Liver (tissue), 10 donors: ENCODE measurements at places on chromosomes 16 and 17. TPM values are rescaled to one million over a fixed set of nuclear protein-coding genes. Genes with fewer than 3 reads are reported as not detected.
A peak's percentile ranks its signal among the peaks of the same experiment; 100 is the strongest.

Gene SEPTIN1
- 1.4 TPM for polyA plus RNA-seq

DNA sequence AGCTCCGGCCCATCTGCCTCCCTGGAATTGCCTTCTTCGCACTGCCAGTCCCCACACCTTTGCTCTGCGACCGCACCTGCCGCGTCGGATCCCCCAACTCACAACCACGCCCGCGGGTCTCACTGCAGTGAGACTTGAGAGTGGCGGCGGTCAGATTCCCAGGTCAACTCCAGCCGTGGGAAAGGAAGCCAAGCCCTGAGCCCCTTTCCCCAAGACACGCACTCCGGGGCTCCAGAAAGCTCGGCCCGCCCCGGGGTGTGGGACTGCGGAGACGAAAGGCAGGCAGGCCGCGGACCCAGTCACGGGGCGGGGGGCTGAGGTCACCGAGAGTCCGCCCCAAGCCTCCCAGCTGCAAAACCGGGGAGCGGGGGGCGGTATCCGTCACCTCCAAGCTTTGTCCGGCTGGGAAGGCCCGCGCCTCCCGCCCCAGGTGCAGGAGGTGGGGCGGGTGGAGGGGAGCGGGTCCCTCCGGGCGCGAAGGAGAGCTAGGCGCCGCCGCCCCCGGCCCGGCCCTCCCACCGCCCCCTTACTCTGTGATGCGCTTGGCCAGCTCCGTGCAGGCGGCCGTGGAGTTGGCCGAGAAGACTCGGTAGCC is 615 bp downstream of the PRPSAP1 start:
- peak overlapping the region; percentile 89 for H3K4me3 ChIP-seq
- H3K36me3 ChIP-seq, result no peaks in the 10 kb centered on the region
- peak; percentile 45 for DNase-seq
- peaks cover 16% of the 10 kb centered on the region for H3K4me1 ChIP-seq

DNA sequence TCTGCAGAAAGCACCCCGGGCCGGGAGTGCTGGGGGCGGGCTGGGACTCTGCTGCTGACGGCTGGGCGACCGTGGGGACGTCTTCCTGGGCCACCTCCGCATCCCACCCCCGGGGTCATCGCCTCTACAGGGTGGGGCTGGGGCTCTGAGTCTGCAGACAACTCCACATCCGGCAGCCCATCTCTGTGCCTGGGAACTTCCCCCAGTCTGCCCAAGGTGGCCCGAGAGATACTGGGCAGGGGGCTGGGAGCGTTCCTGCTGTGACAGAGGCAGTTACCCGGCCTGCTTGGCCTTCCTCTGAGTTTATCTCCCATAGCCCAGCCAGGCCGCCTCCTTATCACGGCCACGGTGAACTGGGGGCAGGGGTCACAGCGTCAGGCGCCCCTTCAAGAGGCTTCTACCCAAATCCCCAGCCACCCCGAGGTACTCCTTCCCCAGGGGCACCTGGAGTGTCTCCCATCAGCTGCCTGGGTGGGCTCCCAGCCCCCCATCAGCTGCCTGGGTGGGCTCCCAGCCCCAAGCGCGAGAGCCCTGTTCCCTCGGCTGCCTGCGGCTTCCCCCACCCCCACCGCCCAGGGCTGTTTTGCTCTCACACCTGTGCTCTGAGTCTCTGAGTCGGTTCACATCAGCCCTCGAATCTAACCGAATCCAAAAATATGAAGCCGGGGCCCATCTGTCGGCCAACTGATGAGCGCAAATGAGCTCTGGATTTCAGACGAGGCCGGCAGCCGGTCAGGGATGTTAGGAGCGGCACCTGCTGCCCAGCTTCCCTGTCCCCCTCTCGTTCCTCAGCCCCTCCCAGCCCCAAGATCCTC is 15.6 kb upstream of the CBFA2T3 start:
- no peak overlapping the region for H3K27ac ChIP-seq
- H3K4me1 ChIP-seq, result no peaks in the 10 kb centered on the region
- peak; percentile 77 for DNase-seq

DNA sequence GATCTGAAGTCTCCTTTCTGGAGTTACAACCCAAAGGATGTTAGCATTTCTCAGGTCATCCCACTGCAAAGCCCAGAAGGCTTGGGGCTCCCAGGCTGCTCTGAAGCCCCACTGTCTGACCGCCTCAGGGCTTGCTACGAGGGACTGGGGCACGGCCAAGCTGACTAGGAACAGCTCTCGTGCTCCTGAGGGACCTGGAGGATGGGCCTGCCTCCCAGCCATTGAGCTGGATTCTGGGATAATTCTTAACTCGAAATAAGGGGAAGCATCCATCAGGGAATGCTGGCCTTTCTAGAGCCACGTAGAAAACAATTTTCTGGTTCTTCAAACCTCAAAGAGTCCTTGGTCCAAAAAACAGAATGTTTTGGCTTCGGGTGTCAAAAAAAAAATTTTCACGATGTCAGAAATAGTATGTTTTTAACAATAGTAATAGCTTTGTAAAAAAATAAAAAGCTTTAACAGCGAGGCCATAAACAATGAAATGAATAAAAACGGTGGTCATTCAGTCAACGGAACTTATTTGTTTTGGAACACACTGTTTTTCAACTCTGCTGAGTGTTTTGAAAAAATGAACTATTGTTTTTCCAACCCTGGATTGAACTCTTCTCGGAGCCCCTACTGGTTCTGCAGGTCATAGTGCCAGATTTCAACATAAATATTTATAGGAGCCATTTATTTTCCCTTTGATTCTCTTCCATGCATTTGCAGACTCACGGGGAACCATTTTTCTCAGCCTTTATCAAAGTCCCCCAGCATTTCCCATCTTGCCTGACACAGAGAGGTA is 16.4 kb upstream of the HERPUD1 start:
- H3K27ac ChIP-seq, result no peak overlapping the region
- DNase-seq, result no peak
- H3K36me3 ChIP-seq, result no peaks in the 10 kb centered on the region
- H3K27me3 ChIP-seq, result no peaks in the 10 kb centered on the region
- no peak overlapping the region for H3K4me3 ChIP-seq

Gene KRT24
- not detected for polyA plus RNA-seq

Gene HSPB9
- 0.69 TPM for polyA plus RNA-seq

GRCh38 chr17:32894245-32894644 is 17.3 kb upstream of the MYO1D start:
- H3K27me3 ChIP-seq, result no peaks in the 10 kb centered on the region
- no peak overlapping the region for H3K4me3 ChIP-seq
- H3K4me1 ChIP-seq, result no peaks in the 10 kb centered on the region
- DNase-seq, result peak; percentile 31
- no peak overlapping the region for H3K27ac ChIP-seq

GRCh38 chr16:20243731-20244281 is 83.5 kb downstream of the GP2 start:
- no peaks in the 10 kb centered on the region for H3K36me3 ChIP-seq
- no peak overlapping the region for H3K4me3 ChIP-seq
- no peak overlapping the region for H3K27ac ChIP-seq
- DNase-seq, result no peak

Gene GPR179
- polyA plus RNA-seq, result 0.01 TPM

DNA sequence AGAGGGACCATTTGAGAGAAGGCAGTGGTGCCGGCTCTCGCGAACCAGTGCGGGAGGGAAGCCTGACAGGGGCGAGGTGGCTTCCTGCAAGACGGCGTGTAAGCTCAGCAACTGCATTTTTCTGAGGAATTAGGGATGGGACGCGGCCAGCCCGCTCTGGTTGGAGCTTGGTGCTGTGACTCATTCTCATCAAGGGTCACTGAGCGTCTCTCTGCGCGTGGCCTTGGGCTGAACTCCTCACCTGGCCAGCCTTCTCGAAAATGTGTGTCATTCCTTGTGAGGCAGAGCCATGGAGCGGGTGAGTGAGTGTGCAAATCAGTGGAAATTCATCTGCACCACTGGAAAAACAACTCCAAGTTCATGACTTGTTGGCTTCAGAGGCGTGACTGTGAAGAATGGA is 52.8 kb downstream of the NTN1 start:
- no peaks in the 10 kb centered on the region for H3K27me3 ChIP-seq
- H3K36me3 ChIP-seq, result no peaks in the 10 kb centered on the region
- no peak overlapping the region for H3K27ac ChIP-seq
- no peak for DNase-seq

- H3K4me1 ChIP-seq, result peaks cover 5% of the 10 kb centered on the region
- H3K4me3 ChIP-seq, result no peak overlapping the region
- H3K36me3 ChIP-seq, result peaks cover 22% of the 10 kb centered on the region
- no peaks in the 10 kb centered on the region for H3K27me3 ChIP-seq
- peak overlapping the region; percentile 82 for H3K27ac ChIP-seq
- DNase-seq, result peak; percentile 69
These were observed 7.5 kb downstream of the EIF1 start for GRCh38 chr17:41695954-41696757.

GRCh38 chr17:40031706-40032105 is 16.5 kb downstream of the CSF3 start:
- no peak for DNase-seq
- no peak overlapping the region for H3K4me3 ChIP-seq
- peak overlapping the region; percentile 53 for H3K27ac ChIP-seq

- peaks cover 38% of the 10 kb centered on the region for H3K4me1 ChIP-seq
- no peak overlapping the region for H3K4me3 ChIP-seq
- DNase-seq, result peak; percentile 81
- no peaks in the 10 kb centered on the region for H3K27me3 ChIP-seq
- no peak overlapping the region for H3K27ac ChIP-seq
- no peaks in the 10 kb centered on the region for H3K36me3 ChIP-seq
These were observed 191.1 kb upstream of the CIBAR2 start for GRCh38 chr16:85303354-85303883.

GRCh38 chr16:58409316-58409973 is 17.2 kb downstream of the GINS3 start:
- no peak overlapping the region for H3K27ac ChIP-seq
- H3K27me3 ChIP-seq, result no peaks in the 10 kb centered on the region
- H3K36me3 ChIP-seq, result no peaks in the 10 kb centered on the region
- DNase-seq, result no peak
- H3K4me3 ChIP-seq, result no peak overlapping the region

- no peak overlapping the region for H3K4me3 ChIP-seq
- H3K36me3 ChIP-seq, result no peaks in the 10 kb centered on the region
- H3K27me3 ChIP-seq, result no peaks in the 10 kb centered on the region
These were observed 25.2 kb downstream of the HEXIM2 start for GRCh38 chr17:45186801-45187354.

Gene TP53TG3
- not detected for polyA plus RNA-seq

Gene SLC5A10
- polyA plus RNA-seq, result 0.05 TPM

- no peak for DNase-seq
- H3K27ac ChIP-seq, result no peak overlapping the region
- peaks cover 14% of the 10 kb centered on the region for H3K4me1 ChIP-seq
- H3K36me3 ChIP-seq, result peaks cover 2% of the 10 kb centered on the region
- no peaks in the 10 kb centered on the region for H3K27me3 ChIP-seq
These were observed 7.5 kb downstream of the ZNHIT3 start for GRCh38 chr17:36493956-36494355.

Gene CACNA1H
- 7.9 TPM for polyA plus RNA-seq

Gene EDC4
- 20.3 TPM for polyA plus RNA-seq

DNA sequence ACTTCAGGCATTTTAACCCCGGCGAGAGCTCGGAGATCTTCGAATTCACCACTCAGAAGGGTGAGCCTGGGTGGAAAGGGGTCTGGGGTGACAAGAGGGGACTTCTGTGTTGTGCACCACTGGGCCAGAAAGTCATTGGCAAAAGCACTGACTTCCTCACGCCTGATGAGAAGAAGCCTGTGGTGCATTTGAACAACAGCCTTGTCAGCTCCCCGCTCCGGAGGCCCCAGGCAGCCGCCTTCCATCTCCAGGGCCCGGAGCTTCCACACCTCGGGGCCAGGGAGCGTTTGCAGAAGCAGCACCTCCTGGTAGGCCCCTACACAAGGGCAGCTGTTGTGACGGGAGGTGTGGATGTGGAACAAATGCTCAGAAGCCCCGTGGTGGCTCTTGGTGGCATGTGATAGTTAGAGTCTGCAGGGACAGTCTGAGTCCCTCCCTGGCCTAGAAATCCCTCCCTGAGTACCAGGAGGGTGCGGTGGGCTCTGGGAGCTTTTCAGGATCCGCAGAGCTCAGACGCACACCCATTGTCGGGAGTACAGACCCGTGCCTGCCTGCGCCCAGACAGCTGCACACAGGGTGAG is 9.7 kb downstream of the CACNG1 start:
- no peak overlapping the region for H3K27ac ChIP-seq
- H3K27me3 ChIP-seq, result no peaks in the 10 kb centered on the region
- H3K36me3 ChIP-seq, result no peaks in the 10 kb centered on the region
- H3K4me1 ChIP-seq, result no peaks in the 10 kb centered on the region

- H3K36me3 ChIP-seq, result no peaks in the 10 kb centered on the region
- no peak overlapping the region for H3K27ac ChIP-seq
- H3K27me3 ChIP-seq, result no peaks in the 10 kb centered on the region
These were observed 6.3 kb downstream of the C17orf50 start for GRCh38 chr17:35766903-35767510.

Gene KRTAP9-4
- polyA plus RNA-seq, result not detected

Gene WDR90
- 4.7 TPM for polyA plus RNA-seq

DNA sequence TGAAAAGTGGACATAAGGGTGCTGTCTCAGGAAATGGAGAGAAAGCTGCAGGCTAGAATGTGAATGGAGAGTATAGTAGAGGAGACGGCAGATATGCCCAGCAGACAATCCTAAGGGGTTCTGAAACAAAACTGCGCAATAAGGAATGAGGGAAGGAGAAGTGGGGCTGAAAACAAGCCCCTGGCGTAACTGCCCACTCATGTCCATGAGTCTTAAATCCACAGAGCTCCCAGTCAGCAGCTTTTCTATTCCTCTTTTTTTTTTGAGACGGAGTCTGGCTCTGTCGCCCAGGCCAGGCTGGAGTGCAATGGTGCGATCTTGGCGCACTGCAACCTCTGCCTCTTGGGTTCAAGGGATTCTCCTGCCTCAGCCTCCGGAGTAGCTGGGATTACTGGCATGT is 5.9 kb downstream of the STRADA start:
- H3K27me3 ChIP-seq, result no peaks in the 10 kb centered on the region
- no peak for DNase-seq
- no peak overlapping the region for H3K4me3 ChIP-seq
- H3K27ac ChIP-seq, result no peak overlapping the region

DNA sequence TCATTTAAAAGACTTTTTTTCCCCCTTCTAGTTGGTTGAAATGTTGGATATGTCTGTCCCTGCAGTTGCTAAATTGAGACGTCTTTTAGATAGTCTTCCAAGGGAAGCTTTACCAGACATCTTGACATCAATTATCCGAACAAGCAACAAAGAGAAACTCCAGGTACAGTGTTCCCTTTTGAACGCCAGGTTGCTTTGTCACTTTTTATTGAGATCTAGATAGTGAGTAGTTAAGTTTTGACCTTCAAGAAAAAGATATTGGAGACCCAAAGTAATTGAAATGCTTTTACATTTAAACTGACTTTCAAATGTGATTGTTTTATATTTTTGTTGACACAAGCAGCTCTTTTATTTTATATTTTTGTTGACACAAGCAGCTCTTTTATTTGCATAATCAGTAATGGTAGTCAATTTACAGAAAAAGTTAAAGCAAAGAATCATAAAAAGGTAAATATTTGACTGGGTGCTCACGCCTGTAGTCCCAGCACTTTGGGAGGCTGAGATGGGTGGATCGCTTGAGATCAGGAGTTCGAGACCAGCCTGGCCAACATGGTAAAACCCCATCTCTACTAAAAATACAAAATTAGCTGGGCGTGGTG is 9.3 kb upstream of the ABCC11 start:
- no peaks in the 10 kb centered on the region for H3K4me1 ChIP-seq
- H3K4me3 ChIP-seq, result no peak overlapping the region
- no peak for DNase-seq
- H3K27me3 ChIP-seq, result no peaks in the 10 kb centered on the region
- H3K36me3 ChIP-seq, result peaks cover 53% of the 10 kb centered on the region
- no peak overlapping the region for H3K27ac ChIP-seq

Gene KLHL10
- polyA plus RNA-seq, result 0.07 TPM

GRCh38 chr16:3859889-3860288 is 20.6 kb downstream of the CREBBP start:
- no peak for DNase-seq
- no peak overlapping the region for H3K27ac ChIP-seq
- H3K4me1 ChIP-seq, result peaks cover 54% of the 10 kb centered on the region
- no peak overlapping the region for H3K4me3 ChIP-seq

Gene TBC1D3
- not detected for polyA plus RNA-seq
